Fibroblast of the conjunctiva (primary cell): ENCODE measurements at places on chromosomes 1 and 21.

GRCh38 chr1:56709269-56709880 is 64.3 kb downstream of the PRKAA2 start:
- peak; percentile 50 for DNase-seq

DNA sequence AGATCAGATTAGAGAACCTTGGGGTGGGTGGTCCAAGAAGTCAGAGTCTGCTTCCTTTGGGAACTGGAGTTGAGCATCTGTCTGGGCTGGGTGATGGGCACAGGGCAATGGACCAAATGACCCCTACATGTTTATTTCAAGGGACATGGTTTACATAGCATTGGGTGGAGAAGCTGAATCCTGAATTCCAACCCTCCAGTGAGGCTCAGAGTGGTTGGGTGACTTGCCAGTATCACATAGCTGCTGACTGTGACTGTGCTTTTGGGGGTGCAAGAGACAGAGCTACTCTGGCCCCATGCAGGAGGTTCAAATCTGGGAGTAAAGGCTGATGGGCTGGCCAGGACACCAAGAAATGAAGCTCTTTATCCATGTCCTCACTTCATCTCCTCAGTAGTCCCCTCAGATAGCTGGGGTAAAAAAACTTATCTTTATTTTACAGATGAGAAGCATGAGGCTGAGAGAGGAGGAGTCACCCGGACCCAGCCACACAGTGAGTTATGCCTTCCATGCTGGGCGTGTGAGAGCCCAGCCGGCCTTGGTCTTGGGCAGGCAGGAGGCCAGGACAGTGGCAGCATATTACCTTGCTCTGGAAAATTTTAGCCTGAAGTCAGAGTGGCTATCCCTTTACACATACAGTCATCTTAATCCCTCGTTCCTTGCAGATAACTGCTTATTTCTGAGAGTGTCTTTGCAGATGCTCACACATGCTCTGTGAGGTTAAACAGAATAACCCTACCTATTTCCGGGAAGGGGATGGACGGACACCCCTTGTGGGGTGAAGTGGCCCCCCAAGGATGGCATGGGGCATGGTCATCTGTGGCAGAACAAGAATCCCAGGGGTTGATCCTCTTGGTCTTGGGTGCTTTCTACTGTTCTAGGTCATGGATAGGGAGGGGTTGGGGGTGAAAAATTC is 2.8 kb upstream of the SERINC2 start:
- no peak for DNase-seq

DNA sequence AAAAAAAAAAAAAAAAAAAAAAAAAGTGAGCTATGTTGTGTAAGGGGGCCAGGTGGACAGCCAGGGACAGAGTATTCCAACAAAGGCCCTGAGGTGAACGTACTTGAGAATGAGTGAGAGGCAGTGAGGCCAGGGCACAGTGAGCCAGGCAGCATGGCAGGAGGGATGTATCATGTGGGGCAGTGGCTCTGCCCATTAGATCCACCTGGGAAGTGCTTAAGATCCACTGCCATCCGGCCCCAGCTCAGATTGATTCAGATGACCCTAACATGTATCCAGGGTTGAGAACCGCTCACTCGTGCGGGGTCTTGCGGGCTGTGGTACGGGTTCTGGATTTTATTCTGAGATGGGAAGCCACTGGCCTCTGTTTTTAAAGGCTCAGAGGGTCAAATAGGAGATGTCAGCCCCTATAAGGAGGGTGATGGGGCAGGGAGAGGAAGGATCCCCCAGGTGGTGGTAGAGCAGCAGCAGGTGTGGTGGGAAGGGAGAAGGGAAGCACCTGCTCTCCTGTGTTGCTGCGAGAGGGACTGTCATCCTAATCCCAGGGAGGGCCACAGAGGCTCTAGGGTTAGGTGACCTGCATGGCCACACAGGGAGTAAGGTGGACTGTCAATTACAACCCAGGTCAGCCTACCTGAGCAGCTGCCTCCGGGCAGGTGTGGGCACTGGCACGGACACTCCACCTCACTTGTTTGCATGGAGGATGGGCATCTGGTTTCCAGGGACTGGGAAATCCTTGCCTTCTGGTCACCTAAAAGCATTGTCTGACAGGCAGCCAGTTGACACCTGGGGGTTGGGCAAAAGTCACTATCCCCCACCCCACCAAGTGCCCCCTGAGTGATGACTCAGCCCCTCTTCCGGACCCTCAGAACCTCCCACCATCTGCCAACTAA is 31.6 kb downstream of the CDK18 start:
- no peak for DNase-seq

DNA sequence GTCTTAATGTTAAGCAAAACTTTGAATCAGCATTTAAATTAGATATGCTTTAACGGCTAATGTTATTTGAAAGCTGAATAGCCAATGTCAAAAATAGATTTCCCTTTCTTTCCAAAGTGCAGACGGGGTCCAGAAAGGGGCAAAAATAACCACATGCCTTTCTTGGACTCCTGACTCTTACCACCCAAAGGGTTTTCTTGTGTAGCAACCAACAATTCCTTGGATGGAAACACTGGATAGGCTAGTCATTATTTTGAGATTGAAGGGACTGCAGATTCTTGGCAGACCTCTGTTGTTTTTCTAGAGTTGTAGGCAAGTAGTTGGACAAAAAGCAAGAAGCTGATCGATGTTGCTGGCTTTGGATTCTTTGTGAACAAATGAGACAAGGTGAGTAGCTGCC is 107.0 kb downstream of the MRPS6 start:
- no peak for DNase-seq

DNA sequence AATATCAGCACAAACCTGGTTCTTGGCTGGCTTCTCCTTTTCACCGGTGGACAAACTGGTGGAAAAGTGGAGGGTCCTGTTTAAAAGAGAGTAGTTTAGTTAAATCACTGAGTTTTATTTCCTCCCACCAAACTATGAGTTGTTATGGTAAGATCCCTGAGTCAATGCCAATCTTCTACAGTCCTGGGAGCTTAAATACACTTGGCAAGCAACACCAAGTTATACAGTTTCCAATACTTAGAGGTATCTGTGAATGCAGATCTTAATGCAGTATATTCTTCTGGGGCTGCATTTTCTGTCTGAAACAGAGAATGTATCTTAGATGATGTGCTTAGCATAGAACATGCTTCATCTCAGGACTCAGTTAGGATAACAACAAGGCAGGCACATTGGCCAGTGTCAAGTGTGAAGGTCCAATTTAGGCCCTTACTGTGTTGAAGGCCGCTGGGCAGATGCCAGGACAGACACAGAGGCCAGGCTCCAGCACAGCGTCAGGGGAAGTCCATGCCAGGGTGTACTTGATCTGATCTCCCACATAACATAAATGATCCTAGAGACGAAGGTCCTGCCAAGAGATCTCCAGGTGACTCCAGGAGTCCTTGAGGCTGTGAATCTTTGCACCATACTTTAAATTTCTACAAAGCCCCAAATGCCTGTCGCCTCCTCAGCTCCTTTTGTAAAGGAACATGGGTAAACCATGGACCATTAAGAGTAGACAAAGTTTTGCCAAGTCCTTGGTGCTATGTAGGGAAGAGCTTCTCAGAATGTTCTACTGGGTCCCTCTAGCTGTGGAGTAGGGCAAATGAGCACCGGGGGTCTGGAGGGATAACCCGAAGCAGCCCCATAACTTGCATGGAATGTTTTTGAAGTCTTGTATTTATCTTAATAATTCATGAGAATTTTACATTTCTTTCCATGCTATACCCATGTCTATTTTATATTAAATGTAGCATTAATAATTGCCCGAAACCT is 76.8 kb downstream of the KCNJ15 start:
- no peak for DNase-seq

- no peak for DNase-seq
These were observed 601.6 kb upstream of the USP24 start for GRCh38 chr1:55816456-55817426.

DNA sequence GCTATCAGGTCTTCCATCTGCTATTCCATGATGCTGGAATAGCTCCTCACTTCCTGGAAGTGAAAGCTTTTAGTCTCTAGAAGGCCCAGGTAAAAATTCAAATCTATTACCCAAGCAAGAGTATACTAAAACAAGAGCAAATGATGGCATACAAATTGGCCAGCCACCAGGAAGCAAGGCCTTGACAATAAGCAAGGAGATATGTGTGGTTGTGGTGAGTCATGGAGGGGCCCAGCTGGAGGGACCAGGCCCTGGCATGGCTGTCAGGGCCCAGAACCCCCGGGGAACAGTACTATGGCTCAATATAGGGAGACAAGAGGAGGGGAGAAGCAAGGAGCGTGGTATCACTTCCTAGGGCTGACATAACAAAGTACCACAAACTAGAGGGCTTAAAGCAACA is 358.7 kb downstream of the RRAGC start:
- no peak for DNase-seq

- no peak for DNase-seq
These were observed 42.3 kb upstream of the RUNX3 start for GRCh38 chr1:24972221-24972914.

- peak; percentile 87 for DNase-seq
These were observed 21.5 kb downstream of the NDUFS5 start for GRCh38 chr1:39047374-39048229.

- no peak for DNase-seq
These were observed 79.3 kb downstream of the DDX20 start for GRCh38 chr1:111834956-111835355.

- no peak for DNase-seq
These were observed 43.1 kb downstream of the CLSTN1 start for GRCh38 chr1:9780554-9781110.

DNA sequence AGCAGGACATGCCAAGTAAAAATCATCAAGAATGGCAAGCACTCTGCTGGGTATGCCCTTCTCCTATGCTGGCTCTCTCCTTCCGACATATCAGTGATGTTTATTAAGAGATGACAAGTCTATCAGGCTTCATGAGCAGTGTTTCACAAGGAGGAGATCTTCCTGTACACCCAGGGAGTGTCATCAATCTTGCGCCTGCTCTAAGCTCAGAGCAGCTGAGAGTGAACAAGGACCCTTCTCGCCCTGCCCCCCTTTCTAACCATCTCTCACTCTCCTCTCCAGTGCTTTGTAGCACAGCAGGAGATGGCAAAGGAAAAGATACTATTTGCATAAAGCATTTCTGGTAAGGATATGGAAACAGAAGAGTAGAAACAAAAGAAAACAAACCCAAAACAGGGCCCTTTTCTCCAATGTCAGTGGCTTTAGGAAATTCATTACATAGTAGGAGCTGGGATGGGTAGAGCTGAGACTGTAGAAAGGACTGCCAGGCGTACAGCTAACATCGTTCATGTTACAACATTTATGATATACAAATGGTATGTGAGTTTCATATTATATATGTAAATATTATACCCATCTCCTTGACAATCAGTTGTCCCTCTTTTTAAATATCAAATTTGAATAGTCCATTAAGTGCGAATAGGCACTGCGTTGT is 201.7 kb downstream of the NUF2 start:
- no peak for DNase-seq

- no peak for DNase-seq
These were observed 2.1 kb downstream of the C1orf21 start for GRCh38 chr1:184388971-184389370.

DNA sequence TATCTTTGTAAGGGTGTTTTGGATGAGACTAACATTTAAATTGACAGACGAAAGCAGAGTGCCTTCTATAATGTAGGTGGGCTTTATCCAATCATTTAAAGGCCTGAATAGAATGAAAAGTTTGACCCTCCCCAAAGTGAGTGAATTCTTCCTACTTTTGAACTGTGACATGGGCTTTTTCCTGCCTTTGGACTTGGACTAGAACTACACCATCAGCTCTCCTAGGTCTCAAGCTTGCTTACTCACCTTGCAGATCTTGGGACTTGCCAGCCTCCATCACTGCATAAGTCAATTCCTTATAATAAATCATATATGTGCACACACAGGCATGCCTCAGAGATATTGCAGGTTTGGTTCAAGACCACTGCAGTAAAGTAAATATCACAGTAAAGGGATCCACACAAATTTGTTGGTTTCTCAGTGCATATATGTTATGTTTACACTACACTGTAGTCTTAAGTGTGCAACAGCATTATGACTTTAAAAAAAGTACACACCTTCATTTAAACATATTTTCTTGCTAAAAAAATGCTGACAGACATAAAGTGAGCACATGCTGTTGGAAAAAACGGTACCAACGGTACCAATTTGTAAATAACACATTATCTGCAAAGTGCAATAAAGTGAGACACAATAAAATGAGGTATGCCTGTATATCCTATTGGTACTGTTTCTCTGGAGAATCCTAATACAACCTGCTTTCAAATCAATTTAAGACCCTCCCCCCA is 51.6 kb upstream of the ATF3 start:
- DNase-seq: no peak

- peak; percentile 28 for DNase-seq
These were observed 5.3 kb downstream of the CREG1 start for GRCh38 chr1:167548059-167548932.

DNA sequence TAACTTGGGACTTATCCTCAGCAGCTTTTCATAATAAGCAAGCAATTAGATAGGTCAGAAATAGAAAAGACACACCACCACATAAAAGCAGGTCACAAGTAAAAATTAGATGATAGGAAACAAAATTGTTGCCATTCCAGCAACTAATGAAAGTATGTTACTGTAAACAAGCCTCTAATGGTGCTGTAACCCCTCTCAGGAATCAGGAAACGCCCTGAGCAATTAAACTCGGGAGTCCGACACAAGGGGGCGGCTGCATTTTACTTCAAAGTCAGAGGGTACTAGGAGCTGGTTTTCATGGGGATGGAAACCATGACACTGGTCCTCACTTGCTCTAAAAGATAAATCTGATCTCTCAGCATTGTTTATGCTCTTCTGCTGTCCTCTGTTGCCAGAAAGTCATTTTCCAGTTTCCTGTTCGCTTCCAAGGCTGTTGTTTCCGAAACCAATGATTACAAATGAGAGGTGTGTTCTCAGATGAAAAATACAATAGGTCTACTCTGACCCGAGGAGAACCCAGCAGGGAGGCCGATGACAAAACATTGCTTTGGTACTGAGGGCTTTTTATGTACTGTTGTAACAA is 93.4 kb downstream of the TGFBR3 start:
- no peak for DNase-seq

GRCh38 chr1:2805801-2806430 is 4.4 kb upstream of the TTC34 start:
- no peak for DNase-seq

DNA sequence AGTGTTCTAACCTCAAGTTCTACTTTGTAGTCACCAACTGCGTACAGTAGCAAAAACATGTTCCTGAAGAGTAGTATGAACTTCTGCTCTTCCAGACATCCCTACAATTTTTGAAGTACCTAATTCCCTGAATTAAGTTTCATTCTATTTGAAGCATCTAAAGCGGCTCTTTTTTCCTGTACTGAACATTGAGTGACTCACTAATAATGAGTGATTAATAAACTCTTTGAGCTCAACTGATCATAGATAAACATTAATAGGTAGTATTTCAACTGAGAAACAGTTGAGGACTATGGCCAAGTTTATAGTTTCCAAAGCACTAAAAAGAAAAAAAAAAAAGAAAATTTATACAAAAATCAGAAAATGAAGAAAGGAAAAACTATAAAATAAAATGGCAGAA is 683.1 kb downstream of the LTN1 start:
- no peak for DNase-seq

GRCh38 chr1:71586030-71586429 is 505.2 kb upstream of the ZRANB2 start:
- no peak for DNase-seq

DNA sequence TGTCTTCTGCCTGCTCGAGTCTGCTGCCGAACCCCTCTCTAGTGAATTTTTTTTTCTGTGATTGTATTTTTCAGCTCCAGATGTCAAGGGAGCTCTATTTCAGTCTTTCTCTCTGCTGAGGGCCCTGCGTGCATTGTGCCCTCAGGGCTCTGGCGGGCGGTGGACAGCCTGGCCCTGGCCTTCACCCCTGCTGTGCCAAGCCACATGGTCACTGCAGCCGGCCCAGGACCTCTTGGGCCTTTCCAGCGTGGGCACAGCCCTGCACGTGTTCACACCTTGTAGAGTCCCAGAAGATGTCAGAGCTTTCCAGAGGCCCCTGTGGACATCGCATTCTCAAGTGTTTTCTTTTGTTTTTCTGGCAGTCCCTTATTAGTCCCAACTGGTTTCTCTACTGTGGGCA is 55.7 kb downstream of the PCNT start:
- no peak for DNase-seq
